Stimulated activated CD8-positive, alpha-beta memory T cell treated with anti-CD3 and anti-CD28 coated beads, Interleukin-4, amount 100 ng/mL, for 1 hour (primary cell): ENCODE measurements at places on chromosomes 13 and 19.

DNA sequence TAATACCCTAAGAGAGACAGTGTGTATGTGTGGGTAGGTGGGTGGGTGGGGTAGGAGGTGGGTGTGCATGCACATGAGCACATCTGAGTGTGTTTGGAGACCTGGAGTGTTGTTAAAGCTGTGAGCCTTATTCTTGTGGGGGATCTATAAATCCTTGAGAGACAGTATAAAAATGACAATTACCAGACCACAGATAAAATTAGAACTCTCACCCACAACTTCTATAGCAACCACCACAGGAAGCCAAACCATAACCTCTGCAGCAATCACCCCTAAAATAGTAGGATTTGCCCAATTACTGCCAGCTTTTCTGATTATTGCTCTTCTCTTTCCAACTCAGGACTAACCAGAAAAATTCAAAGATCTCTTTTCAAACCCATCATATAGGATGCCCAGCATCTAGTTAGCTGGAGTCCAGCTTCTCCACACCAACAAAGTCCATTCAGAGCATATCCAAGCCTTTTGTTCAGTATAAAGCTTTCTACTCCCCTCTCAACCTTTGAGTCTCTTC, 93.4 kb upstream of the SLITRK1 start:
- no peak for DNase-seq

DNA sequence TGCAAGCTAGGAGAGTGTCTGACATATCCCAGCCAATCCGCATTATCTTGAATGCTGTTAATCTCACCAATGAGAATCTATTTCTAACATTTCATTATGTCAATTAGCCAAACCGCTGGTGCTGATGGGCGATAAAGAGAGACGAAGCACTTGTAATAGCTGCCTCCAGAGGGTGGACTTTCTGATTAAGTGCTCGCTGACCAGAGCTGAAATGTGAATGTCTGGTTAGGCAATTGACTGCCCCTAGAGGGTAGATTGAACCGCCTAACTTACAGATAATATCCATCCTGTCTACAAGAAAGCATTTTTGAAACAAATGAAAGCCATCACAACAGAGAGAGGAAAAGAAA, 552 bp upstream of the GRWD1 start:
- DNase-seq: no peak

DNA sequence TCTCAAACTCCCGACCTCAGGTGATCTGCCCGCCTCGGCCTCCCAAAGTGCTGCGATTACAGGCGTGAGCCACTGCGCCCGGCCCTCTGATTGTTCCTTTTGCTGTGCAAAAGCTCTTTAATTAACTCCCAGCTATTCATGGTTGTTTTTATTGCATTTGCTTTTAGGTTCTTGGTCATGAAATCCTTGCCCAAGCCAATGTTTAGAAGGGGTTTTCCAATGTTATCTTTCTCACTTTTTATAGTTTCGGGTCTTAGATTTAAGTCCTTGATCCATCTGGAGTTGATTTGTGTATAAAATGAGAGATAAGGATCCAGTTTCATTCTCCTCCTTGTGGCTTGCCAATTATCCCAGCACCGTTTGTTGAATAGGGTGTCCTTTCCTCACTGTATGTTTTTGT, 19.2 kb upstream of the GRTP1 start:
- no peak for DNase-seq

DNA sequence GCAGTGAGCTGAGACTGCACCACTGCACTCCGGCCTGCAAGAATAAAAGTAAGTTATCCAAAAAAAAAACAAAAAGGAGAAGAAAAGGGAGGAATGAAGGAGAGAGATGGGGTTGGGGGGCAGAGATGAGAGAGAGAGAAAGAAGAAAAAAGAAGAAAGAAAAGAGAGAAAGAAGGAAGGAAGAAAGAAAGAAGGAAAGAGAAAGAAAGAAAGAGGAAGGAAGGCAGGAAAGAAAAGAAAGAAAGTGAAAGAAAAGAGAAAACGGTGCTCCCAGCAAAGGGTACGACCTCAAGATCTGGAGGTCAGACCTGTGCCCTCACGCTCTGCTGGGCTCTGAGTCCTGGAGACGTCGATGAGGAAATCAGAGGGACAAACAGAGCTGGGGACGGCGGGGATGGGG, 3.7 kb downstream of the A1BG start:
- DNase-seq: no peak

GRCh38 chr13:73873940-73874830, 260.0 kb downstream of the KLF12 start:
- DNase-seq: no peak

GRCh38 chr13:110358381-110358780, 51.3 kb downstream of the COL4A2 start:
- no peak for DNase-seq

DNA sequence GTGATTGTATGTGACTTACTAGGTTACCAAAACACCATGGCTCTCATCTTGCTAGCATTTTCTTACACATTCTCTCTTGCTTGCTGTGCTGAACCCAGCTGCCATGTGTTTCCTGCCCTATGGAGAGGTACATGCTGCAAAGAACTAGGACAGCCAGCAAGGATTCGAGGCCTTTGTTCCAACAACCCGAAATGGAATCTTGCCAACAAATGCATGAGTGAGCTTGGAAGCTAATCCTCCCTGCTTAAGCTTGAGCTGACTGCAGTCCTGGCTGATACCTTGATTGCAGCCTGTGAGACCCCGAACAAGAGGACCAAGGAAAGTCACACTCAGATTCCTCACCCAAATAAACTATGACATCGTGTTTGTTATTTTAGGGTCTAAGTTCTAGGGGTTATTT, 651.2 kb downstream of the SLITRK6 start:
- no peak for DNase-seq

DNA sequence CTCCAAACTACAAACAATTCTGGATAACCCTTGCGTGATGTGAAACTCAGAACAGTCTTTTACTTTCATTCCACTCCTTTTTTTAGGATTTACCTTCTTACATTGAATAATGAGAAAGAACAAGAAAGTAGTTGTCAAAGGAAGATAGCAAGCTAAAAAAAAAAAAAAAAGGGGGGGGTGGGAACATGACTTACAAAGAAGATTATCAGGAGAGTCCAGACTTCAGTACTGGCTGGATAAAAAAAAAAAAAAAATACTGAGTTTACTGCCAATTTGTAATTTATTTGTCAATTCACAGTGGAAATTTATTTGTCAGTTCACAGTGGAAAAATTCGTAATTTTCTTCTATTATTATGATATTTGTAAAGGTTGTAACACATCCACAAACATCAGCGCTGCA, 792.4 kb upstream of the SLITRK5 start:
- DNase-seq: no peak

GRCh38 chr13:40116008-40116407, 460.5 kb downstream of the COG6 start:
- DNase-seq: no peak

GRCh38 chr19:38663957-38664502, 16.6 kb downstream of the ACTN4 start:
- no peak for DNase-seq

DNA sequence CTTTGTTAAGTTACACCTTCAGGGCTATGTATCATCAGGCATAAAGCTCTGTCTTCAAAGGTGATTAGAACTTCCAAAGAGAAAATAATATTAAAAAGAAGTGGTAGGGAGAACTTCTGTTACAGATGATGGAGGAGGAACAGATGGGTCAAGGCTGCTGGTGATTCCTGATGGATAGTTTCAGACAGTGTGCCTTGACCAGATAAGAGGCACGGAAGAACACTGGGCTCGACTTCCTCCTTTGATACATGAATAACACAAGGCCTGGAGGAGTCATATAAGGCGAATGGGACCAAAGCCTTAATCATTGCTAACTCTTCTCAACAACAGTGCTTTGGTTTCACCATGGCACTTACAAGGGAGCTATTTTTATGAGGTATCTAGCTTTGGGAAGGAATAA, 128.1 kb upstream of the RXFP2 start:
- no peak for DNase-seq

DNA sequence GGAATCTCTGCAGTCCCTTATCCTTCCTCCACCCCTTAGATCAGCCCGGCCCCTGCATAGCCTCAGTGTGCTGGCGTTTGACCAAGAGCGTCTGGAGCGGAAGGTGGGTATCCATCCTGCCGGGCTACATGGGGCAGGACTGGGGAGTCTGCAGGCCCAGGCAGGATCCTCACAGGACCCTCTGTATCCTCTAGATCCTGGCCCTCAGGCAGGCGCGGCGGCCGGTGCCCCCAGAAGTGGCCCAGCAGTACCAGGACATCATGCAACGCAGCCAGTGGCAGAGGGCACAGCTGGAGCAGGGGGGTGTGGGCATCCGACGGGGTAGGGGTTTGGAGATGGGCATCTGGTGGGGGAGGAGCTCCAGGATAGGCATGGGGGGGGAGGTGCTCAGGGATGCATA, 8.9 kb downstream of the PODNL1 start:
- DNase-seq: no peak

DNA sequence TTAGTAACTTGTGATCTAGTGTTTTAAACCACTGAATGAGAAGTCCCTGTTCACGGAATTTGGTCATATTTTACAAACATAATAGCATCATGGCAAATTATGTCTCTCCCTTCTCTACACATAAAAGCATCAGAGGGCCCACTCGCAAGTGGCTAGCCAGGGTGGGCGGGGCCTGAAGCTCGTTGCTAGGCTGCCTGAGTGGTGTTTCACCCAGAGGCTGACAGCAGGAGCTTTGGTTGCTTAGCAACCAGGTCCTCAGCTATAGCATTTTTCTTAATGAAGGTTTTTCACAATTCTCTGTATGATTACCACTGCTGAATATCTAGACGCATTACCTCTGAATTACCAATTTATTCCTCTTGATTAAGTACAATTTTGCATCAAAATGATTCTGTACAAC, 126.5 kb downstream of the NALCN start:
- DNase-seq: no peak

DNA sequence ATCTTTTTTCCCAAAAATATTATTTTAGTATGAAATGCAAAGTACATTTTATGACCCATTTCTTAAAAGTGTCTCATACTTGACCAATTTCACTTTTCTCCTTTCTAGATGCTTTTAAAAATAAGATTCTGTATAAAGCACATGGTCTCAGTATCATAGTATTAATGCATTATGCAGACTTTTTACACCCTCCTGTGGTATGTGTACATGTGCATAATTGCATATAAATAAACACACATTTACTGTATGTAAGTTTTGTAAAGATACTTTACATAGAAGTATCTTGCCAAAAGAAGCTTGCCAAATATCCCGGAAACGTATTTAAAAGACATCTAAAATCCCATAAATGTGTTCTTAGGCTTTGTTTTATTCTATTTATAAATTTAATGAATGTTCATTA, 85.1 kb upstream of the MAB21L1 start:
- DNase-seq: no peak

DNA sequence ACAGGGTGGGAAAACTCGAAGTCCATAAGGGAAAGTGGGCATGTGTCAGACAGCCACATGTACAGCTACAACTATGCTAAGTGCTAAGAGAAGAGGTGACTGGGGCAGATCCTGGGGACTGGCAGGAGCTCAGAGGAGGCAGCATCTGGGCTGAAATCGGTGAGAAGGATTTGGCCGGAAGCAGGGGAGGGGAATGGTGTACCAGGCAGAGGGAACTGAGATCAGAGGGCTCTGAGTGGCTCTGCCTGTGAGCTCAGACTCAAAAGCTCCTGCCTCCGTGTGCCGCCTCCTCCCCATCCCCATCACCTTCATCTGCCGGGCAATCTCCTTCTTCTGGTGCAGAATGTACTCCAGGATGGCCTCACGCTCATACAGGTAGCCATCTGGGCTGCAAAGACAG, 21.8 kb downstream of the NOSIP start:
- no peak for DNase-seq

- DNase-seq: no peak
These were observed 62.9 kb downstream of the DCT start for GRCh38 chr13:94416454-94417080.

DNA sequence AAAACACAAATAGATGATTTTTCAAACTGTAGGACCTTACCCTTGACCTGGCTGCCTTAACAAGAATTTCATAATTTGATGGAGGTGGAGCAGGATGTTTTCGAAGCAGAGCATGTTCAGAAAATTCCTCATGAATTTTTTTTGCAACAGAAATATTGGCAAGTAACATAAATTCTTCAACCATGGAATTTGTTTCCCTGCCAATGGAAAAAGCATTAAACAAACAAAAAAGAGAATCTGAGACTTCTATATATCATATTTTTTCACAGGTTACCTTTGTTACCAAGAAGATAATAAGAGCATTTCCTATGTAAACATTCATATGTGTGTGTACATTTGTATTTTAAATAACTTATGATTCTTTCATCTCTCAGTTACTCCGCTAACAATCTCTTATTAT, 18.3 kb downstream of the DIS3 start:
- DNase-seq: no peak

- DNase-seq: no peak
These were observed 41.4 kb upstream of the TEX29 start for GRCh38 chr13:111278743-111279652.

DNA sequence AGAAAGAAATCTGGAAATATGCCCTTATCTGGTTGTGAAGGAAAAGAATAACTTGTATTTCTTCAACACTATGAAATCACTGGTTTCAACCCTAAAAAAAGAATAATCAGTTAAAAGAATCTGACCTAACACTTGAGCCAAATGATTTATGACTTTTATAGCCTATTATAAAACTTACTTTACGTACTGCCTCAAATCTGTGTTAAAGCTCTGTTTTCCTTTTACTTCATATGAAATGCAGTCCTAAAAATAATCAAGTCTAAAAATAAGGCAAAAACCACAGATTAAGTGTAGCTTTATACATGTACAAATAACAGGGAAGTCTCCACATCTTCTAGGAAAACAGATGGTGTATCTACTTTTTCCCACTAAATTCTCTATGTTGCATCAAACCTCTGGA, 101.3 kb downstream of the VWA8 start:
- no peak for DNase-seq

GRCh38 chr13:95269756-95270155, 31.5 kb downstream of the ABCC4 start:
- no peak for DNase-seq

DNA sequence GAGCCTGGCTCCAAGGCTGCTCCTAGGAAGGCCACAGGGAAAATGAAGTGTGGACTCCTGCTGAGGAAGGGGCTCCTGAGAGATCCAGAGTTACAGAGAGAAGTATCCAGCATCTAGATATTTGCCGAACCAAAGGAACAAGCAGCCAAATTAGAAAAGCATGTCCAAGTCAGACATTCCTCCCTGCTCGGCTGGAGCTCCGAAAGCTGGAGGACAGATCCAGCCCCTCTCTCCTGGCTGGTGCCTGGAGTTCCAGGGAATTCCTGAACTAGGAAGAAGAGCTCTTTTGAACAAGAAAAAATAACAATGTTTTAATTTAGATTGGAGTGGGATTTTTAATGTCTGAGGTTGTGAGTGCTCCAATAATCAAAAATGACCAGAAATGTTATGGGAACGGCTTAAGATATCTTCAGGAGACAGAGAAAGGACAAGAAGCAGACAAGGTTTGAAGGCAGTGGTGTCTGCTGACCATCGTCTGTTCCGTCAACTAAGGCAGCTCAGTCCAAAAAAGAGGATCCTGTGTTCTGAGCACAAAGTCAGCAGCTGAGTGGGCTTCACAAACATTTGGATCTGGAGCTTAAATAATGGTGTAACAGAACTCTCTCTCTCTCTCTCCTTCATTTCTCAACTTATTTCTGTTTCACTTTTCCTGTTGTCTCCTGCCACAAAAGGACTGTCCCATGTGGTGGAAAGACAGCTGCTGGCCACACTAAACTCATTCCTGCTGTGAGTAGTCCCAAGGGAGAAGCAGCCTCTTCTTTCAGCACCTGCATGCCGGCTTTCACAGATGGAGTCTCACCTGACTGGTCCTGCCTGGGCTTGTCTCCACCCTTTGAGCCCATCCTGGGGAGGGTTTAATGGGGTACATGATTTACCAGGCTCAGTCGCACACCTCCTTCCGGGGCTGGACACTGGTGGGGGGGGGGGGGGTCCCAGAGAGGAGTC, 31.5 kb upstream of the IRS2 start:
- DNase-seq: no peak
